ENCODE measurements at places on chromosomes 4 and X.

- no peak for DNase-seq
These were observed 52.3 kb downstream of the PKD2 start for GRCh38 chr4:88059766-88060165.

- no peak for DNase-seq
These were observed 216.9 kb upstream of the TACR3 start for GRCh38 chr4:103936653-103937145.

GRCh38 chr4:169440446-169440845 is 169.7 kb upstream of the SH3RF1 start:
- peak; percentile 3 for DNase-seq

GRCh38 chrX:116278826-116279225 is 108.3 kb downstream of the AGTR2 start:
- DNase-seq, result no peak

DNA sequence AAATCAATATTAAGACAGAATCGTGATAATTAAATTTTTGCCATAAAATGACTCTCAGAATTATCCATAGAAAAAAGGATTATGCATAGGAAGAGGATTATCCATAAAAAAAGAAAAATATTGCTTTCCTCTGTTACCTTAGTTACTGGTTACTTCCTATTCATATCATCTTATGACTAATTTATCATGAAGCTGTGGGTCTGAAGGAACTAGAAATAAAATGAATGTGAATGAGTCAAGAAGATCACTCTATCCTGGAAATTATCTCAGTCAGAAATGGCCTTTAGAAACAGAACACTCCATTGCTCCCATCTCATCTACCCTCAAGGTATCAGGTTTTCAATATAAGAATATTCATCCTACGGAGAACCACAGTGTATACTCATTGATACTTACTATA is 19.4 kb downstream of the RPS6KA6 start:
- DNase-seq, result peak; percentile 22

- peak; percentile 27 for DNase-seq
These were observed 132.6 kb downstream of the TBL1X start for GRCh38 chrX:9597361-9598035.

DNA sequence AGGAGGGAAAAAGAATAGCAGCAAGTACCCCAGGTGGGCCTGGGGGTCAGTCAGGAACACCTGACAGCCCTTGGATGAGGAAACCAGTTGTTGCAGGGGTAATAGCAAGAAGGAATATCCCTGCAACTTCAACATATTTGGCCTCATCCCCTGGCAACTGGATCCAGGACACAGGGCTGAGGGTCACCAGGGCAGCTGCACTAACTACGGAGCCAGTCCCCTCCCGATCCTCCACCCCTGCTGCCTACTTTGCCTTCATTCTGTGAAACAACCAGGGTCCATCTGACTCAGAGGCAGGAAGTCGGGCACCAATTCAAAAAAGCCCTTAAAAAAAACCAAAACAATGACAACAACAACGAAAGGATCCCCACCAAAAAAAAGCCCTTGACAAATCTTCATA is 52.9 kb downstream of the FRMPD3 start:
- DNase-seq, result no peak

DNA sequence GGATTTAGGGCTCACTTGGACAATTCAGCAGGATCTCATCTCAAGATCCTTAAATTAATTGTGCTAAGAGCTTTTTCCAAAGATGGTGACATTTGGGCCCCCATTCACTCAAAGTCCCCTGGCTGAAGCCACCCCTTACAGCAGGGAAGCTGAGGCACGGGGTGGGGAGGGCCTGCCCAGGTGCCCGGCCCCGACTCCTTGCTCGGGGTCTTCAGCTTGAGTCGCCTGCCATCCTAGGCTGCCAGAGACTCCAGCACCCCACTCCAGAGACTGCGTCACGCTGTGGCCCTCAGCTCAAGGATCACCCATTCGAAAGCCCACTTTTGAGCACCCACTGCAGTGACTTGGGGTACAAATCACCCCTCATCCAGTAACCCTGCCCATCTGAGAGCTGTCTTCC is 39.2 kb upstream of the GPR78 start:
- no peak for DNase-seq

DNA sequence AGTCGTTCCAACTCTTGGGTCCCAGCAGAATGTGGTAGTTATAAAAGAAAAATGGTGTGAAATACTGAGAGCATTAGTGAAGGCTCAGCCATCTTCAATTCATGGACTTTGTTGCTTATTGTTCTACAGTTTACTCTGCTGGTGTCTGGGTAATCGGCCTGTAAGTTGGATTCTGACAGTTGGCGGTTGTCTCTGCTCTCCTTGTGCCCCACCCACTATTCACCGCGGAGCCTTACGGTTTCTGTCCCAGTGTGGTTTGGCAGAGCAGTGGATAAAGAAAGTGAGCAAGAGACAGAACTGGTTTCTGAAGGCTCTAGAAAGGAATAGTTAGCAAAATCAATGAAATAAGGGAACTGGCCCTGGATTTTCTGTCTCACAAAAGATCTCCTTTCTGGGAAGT is 9.1 kb downstream of the LONRF3 start:
- no peak for DNase-seq

DNA sequence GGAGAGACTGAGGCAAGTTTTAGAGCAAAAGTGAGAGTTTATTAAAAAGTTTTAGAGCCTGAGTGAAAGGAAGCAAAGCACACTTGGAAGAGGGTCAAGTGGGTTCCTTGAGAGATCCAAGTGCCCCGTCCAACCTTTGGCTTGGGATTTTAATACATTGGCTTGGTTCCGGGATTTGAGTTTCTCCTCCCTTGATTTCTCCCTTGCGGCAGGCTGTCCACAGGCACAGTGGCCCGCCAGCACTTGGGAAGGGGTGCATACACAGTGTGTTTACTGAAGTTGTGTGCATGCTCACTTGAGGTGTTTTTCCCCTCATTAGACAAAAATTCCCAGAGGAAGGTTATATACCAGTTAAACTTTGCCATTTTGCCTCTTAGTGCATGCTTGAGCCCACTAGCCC is 333.5 kb downstream of the PCDH18 start:
- DNase-seq, result no peak

DNA sequence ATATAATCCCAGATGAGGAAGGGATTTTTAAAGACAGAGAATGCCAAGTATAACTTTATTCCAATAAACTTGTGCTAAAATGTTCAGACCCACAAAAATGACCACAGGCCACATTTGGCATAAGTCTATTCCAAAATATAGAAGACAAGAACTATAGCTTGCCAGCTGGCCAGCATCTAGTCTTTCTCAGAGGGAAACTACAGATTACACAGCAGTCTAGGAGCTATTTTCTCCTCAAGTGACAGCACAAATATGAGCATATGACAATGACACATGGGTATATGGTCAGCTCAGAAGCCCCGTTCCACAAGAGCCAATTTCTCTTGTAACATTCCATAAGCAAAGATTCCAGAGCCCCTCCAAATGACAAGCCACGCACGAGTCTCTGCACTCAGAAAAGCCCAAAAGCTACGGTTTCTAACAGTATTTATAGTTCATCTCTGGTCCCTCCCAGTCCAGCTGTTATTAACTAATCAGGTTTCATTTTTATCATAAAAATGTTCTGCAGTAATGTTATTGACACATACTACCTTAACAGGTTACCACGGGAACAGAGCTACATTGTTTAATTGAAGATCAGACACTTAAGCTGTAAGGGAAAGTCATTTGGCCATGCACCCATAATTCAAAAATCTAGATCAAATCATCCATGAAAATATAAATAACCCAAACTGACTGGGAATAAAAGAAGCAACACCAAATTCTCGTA is 70.3 kb downstream of the RAB28 start:
- peak; percentile 9 for DNase-seq

- peak; percentile 29 for DNase-seq
These were observed 7.5 kb downstream of the CCKAR start for GRCh38 chr4:26482508-26483462.

DNA sequence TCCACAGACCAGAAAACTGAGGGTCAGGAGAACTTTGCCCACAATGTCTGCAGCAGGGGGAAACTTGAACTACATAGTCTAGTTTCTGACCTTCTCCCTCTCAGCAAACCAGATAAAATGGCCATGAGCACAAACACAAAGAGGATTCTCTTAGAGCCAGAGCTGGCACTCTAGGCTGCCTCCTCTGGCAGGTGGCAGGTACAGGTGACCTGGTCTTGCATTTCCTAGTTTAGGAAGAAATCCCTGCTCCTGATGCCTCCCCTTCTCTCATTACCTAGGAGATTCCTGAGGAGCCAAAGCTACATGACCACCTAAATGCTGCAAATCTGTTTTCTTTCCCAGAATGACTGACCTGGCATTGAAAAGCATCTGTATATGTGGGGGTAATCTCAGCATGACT is 45.1 kb downstream of the ARHGEF9 start:
- no peak for DNase-seq

All from fibroblast of upper back skin (primary cell).